B cell (primary cell): ENCODE measurements at places on chromosomes 12 and 14.

DNA sequence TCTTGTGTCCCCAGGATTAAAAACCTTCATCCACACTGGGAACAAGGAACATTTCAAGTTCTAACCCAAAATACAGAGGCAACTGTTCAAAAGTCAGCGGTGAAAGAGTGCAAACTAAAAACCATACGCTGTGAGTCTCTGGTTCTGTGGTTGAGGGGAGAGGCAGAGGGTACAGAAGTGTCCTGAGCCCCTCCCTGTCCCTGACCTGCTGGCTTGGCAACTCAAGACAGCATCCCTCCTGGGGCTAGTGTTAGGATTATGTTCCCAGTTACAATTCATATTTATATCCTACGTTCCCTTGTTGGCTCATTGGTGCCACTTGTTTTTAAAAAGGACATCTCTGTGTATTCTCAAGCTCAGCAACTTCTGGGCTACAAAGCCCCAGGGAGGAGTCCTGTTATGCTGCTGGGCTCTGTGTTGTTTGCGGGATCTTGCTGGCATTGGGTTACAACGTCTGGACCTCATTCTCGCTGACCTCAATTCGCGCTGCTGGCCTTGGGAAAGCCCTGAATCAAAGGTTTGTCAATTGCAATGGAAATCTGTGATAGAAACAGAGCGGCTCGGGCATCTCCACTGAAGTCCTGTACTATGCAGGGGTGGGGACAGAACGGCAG, 420.8 kb downstream of the FUT8 start:
- no peak for DNase-seq

DNA sequence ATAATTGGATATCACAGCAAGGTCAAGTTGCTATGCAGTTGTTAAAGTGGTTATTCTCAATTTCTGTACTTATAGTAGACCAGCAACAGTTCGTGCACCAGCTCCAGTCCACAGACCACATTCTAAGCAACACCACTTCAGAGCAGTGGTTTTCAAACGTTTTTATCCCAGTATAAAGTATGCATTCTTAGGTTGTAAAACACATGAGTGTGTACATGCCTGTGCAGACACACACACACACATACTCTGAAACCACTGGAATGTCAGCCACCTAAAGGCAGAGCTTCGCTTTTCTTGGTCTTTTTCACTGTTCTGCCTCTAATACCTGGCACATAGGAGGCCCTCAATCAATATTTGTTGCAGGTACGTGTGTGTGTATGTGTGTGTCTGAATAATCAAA, 22.2 kb upstream of the C12orf71 start:
- DNase-seq: no peak

- no peak for DNase-seq
Measured at GRCh38 chr12:94588346-94588745, 62.0 kb downstream of the TMCC3 start.

DNA sequence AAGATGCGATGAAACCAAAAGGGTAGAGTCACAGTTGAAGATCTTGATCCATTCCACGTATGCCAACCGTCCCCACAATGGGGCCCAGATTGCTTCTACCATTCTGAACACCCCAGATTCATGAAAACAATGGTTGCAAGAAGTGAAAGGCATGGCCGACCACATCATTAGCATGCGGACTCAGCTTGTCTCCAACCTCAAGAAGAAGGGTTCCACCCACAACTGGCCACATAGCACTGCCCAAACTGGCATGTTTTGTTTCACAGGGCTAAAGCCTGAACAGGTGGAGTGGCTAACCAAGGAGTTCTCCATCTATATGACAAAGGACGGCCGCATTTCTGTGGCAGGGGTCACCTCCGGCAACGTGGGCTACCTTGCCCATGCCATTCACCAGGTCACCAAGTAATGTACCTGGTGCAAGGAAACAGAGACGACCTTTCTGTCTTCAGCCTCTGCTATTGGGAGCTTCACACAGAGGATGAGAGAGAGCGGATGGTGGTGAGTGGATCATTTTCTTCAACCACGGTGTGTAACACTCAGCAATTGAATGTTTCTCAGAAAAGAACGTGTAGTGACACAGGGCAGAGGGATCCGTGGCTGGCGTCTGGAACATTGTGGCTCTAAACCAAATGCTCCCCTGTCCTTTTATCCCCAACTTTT, 26.8 kb upstream of the CLEC2D start:
- DNase-seq: no peak

- DNase-seq: peak; percentile 36
Measured at GRCh38 chr14:91374287-91374878, 43.2 kb downstream of the CCDC88C start.

DNA sequence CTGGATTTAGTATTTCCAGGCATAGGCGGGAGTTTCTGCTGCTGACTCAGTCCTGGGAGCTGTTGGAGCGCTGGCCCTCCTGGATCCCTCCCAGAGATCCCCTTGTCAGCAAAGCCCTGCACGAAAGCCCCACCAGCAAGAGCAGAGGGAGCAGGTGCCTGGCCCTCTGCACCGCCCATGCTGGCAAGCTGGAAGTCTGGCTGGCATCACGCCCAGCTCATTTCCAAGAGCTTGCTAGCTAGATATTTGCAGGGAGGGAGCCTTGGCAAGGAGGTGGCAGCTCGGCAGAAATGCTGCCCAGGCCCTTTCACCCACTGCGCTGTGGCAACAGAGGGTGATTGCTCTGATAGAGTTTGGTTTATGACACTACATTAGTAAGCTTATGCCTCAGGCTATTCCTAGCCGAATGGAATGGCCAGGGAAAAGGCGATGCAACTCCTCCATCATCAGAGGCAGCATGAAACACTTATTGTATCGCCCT, 193.9 kb downstream of the EMP1 start:
- DNase-seq: no peak

- no peak for DNase-seq
Measured at GRCh38 chr12:89033062-89033461, 319.2 kb downstream of the DUSP6 start.

- no peak for DNase-seq
Measured at GRCh38 chr12:67994046-67994445, 4.8 kb downstream of the IFNG-AS1 start.

DNA sequence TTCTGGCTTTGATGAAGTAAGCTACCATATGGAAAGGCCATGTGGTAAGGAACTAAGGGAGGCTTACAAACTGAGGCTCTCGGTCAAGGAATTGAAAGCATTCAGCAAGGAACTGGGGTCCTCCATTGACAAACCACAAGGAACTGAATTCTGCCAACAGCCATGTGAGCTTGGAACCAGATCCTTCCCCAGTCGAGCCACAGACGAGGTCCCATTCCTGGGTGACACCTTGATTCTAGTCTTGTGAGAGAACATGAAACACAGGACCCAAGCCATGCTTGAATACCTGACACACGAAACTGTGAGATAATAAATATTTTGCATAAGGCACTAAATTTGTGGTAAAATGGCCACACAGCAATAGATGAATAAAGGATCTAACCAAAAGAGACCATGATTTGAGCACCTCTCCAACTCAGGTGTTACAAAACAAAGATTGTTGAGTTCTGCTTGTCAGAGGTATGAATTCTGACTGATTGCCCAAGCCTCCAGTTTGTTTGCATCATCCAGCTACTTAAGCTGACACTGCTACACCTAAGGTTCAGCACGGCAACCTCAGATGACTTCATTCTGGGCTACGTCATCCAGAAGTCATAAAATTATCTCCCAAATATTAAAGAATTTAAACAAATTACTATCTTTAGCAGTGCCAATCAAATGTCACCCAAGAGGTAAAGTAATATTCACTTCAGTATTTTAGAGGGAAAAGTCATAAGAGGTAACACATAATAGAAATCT, 59.4 kb downstream of the GARIN6 start:
- DNase-seq: no peak

DNA sequence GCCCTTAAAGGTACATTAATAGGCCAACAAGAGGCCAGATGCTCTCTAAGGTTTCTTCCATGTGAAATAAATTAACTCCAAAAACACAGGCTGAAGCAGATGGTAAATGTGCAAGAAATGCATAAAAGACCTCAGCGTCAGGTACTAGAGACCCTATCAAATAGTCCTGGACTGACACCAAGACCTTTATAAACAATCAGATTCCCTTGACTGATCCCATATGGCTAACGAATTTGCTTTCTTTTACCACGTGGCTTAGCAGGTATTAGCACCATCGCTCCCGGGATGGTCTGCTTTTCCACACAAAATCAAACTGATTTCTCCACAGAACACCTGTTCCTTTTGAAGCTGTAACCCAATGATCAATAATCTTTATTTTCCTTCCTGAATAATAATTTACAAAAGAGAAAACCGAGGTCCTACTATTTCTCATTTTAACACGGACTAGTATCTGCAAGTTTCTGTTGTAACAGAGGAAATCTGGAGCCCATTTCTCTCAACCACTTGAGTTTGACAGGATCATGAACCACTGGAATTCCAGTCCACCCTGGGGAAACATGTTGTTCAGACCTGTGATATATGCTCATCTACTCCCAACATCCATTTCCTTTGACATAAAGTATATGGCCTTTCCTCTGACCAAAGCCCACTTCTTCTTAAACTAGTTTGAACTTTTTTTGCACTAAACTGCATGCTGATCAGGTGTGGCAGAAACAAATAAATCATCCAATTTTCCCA, 48.2 kb upstream of the DAAM1 start:
- no peak for DNase-seq

DNA sequence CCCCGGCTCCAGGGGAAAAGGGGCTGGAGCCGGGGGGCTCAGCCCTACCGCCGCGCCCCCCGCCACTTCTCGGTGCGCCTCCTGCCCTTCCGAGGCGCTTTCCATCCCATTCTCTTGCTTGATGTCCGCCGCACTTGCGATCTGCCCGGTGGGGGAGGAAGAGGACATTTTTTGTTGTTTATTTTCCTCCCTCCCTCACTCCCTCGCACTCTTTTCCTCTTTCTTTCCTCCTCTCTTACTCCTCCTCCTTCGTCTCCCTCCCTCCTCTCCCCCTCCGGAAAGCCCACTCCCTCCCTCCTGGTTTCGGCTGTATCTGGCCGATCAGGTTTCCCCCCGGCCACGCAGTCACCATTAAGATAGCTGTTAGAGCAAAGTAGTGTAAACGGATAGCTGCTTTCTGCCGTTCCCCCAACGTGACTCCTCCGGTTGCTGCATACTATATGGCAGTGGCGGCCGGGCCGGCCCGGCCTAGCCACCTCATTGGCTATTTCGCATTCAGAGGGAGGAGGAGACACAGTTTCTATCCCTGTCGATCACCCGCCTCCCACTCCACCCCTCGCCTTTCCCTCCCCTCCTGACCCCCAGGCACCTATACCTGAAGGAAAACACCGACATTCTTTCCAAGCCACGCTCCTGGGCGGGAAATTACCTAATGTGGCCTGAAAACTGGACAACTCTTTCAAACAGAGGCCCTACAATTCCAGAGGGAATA, at the start of gene SIX4:
SIX4 (minus strand) TSS at position 445 of the 712 bp plus-strand sequence; CDS start at position 168, 277 bp downstream.
- DNase-seq: peak; percentile 53
